ENCODE measurements at places on chromosomes 1 and 21.

DNA sequence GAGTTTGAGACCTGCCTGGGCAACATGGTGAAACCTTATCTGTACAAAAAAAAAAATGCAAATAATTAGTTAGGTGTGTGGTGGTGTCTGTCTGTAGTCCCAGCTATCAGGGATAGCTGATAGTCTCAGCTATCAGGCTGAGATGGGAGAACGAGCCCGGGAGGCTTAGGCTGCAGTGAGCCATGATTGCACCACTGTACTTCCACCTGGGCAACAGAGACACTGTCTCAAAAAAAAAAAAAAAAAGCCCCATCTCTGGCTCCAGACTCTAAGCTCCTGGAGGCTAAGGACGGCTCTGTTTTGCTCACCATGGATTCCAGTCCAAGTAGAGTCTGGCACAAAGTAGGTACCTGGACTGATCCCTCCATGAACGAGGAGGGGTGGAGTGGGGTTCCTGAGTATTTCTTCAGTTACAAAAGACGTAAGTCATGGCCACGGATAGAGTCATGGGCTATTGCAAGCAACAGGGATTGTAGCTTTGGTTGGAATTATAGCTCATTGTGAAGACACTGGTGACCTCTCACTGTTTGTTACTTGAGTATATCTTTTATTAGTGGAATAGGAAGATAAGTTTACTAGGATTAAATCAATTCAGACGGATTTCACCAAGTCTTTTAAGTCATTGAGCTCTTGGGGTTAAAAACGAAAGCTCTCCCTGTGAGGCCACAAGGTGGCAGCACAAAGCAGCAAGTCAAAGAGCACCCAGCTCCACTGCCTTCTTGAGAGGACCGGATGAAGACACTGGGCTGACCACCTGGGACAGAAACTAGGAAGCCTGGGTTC lies 35.6 kb upstream of the TMEM61 start:
- no peak for DNase-seq

GRCh38 chr1:71823708-71824305 lies 458.5 kb downstream of the NEGR1 start:
- DNase-seq = no peak

- no peak for DNase-seq
Measured at GRCh38 chr1:169110689-169111447, 4.4 kb downstream of the ATP1B1 start.

GRCh38 chr1:202143768-202144401 lies 652 bp downstream of the ARL8A start:
- no peak for DNase-seq

- no peak for DNase-seq
Measured at GRCh38 chr1:39196244-39197215, 8.0 kb upstream of the MACF1 start.

- no peak for DNase-seq
Measured at GRCh38 chr1:7534061-7534825, 236.9 kb upstream of the VAMP3 start.

- no peak for DNase-seq
Measured at GRCh38 chr1:47875831-47876586, 121.2 kb downstream of the TRABD2B start.

DNA sequence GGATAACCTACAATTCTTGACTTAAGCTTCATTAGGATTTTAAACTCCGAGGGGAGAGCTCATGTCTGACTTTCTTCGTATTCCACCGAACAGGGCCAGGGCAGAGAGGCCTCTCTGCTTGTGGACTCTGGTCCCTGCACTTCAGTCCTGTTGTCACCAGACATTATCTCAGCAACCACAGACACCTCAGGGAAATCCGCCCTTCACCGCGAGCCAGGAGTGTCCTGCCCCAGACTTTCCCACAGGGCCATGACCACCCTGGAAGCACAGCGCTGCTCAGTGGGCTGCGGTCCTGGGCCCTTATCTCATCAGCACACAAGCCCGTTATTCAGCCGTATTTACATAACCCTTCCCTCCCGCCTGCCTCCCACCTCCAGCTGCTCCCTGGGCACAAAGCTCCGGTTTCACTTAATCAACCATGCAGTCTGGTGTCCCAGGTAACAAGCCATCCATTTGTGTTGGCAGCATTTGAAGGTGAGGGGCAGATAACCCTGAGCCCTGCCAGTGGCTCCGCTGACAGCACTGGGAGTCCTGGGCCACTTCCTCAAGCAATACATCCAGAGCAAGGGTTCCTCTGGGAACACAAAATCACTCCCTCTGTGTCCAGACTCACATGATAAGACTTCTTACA lies 122.8 kb upstream of the RAB4A start:
- DNase-seq = no peak

GRCh38 chr1:90593312-90593711 lies 123.8 kb downstream of the BARHL2 start:
- DNase-seq = no peak

DNA sequence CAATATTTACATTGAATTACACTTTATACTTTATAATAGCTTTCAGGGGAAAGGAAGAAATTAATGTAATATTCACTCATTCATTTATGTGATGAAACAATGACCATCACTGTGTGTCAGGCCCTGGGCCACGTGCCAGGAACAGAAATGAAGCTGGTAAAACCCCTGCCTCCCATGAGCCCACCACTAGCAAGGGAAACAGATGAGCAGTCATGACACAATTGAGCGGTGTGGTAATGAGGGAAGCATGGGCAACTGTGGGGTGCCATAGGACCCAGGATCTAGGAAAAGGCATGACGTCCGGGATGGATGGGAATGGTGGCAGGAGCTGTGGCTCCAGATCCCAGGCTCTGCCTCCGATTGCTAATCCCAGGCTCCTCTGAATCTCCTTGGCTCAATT lies 17.0 kb upstream of the SLC5A9 start:
- DNase-seq = no peak

DNA sequence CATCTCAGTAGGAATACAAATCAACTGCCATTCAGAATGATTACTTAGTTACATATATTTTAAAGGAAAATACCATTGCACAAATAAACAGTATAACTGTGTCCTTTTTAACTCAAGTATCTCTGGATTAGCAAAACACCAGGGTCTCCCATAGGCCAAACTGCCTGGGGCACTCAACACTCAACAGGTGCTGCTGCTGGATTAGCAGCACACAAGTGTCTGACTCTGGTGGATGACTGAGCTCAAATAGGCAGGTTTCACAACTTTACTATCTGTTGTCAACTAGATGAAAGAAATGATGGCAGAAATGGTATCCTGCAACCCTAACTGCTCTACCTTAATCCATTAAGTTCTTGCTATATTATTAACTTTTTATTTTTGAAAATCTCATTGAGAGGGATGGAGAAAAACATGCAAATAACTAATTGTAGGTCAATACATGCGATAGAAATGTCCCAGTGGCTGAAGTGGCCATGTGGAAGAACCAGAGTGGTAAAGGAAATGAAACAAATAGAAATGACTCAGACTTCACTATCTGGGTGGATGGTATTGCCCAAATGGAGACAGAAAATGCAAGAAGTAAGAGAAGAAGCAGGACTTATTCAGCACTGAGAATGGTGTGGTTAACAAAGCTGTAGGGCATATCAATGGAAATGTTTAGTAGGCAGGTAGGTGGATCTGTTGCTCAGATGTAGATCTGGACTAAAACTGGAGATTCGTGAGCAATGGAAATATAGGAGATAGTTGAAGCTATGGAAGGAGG lies 90.8 kb upstream of the CCDC190 start:
- no peak for DNase-seq

DNA sequence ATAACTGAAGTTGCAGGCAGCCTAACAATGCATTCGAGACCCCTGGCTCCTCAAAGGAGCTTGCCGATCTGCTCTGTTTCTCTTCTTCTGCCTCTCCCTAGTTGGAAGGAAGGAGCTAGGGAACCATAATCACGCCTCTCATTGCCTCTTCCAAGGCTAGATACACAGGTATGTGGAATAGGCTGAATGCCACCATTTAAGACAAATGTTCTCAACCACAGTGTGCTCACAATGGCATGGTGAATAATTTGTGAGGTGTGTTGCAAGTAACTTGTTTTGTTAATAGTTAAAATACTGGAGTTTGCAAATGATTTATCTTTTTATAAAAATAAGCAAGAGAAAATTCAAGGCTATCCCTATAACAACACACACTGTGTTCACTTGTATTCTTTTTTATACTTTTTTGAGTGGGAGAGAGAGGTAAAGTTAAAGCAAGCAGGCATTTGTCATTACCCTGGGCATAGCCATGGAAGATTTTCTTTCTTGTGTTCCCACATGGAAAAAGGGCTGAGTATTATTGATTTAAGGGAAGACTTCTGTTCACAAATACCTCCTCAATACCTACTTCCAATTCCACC lies 45.4 kb upstream of the SYT6 start:
- no peak for DNase-seq

DNA sequence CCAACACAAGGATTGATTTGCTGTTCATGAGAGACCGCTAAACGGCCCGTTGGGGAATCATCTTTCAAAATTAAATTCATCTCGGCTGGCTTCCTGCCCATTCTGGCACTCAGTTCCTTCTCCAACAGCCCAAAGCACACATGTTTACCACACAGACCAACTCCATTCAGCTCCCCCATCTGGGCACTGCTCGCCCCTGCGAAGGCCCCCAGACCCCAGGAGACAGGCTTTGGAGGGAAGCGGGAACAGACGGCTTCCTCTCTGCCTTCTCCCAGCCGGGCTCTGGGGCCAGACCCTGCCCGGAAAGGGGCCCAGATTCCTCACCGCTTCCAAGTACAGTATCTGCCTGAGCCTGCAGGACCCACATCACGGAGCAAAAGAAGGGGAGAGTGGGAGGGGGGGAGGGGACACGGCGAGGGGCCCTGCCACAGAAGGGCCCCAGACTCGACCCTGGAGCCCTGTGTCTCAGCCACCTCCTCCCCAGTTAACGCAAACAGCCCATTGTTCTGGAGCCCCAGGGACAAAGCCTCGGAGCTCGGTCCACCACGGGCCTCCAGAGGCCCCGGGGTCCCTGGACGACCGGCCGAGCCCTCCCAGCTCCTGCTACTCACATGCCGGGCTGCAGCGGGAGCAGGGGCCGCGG lies 660 bp downstream of the MEGF6 start:
- no peak for DNase-seq

DNA sequence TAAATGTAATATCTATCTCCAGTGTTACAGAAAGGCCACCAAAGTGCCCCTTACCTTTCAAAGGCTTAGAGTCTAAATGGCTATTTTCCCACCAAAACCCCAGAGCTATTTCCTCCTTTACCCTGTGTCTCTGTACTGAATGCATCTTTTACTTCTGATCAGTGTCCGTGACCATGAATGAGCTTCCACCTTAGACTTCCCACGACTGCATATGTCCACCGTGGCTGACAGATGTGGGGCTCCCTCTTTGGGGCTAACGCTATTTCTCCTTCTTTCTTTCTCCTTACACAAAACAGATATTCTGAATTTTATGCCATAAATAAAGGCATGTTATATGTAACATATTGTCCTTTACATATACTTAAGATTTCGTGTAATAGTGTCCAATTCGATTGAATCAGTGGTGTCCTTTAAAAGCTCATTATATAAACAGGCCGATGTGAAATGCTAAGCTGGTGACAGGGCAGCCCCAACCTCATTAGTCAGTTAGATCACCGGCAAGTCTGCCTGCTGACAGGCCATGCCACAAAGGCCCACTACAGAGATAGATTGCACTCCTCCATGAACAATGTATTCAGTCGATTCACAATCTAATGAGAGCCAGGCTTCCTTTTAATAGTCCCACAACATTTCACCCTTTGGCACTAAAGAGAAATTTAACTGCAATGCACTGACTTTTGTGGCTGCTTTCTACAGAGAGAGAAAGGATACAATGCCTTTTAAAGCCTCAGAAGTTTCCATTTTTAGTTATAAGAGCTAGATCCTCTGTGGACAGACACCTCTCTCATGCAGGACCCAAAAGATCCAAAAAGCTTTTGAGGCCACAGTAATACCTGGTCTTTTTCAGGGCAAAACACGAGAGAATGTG lies 297.9 kb downstream of the PCP4 start:
- DNase-seq = no peak

DNA sequence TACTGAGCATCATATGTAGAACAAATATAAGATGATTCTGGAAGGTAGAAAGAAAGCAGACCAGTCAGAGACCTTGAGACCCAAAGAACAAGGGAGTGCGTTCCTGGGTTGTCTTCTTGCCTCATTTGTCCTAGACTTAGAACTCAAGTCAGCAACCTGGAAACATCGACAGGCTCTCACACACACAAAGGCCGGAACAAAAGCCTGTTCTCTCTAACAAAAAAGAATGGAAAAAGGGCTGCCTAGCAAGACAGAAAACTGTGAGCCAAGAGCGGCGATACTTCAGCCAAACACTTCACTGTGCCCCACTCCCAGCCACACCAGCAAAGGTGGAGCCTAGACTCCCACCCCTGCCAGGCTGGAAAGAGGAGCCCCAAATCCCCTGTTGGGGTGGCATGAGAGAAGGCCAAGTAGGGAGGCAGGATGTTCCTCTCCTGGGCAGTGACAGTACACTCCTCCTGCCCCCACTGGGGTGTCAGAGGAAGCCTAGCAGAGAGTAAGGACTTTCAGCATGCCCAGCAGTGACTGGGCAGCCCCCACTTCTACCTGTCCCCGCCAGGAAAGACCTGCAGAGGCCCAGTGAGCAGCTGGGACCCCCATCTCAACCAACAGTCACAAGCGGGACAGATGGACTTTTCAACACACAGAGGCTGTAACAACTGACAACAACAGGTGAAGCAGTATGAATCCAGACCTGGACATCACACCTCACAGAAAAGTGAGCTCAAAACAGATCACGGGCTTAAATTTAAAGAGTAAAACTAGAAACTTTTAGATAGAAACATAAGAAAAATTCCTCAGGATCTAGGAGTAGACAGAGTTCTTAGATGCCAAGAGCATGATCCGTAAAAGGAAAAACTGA lies 33.0 kb downstream of the MRAP start:
- no peak for DNase-seq

DNA sequence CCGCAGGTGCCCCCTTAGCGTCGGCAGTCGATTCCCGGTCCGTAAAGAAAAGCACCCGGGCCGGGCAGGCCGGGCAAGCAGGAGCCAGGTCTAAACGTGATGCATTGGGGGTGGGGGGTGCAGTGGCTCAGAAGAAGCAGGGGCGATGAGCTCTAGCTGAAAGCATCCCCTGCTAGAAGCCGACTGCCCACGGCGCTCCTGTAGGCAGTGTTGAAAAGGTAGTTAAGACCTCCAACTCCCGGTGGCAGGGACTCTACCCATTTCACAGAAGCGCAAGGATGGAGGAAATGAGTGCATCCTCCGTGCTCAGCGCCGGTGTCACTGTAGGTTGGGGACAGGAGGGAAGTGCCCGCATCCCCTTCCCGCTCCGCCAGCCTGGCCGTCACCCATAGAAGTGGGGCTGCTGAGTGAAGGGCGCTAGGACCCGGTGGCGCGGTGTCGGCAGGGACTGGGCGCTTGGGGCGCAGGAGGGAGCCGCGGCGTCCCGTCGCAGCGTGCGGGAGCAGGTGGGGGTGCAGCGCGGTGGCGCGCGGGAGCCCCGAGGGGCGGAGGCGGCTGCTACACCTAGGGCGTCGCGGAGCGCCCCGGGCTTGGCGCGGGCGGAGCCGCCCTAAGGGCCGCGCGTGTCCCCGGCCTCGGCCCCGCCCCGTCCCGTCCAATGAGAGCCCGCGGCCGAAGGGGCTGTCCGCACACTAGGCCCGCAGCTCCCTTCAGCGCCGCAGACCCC lies at the start of gene WNT2B:
Gene WNT2B (plus strand): TSS at position 688 of the 727 bp plus-strand sequence. CDS start 298 bp downstream, outside the sequence.
- DNase-seq = no peak

- DNase-seq = no peak
Measured at GRCh38 chr1:206898915-206899431, 1.7 kb downstream of the IL24 start.

- DNase-seq = no peak
Measured at GRCh38 chr1:48773133-48773532, 3.6 kb downstream of the BEND5 start.

- no peak for DNase-seq
Measured at GRCh38 chr1:97352936-97353382, 567.9 kb downstream of the DPYD start.

Data from GOT3 (cell line).